ENCODE measurements at places on chromosomes 2 and 18. TPM values are rescaled to one million over a fixed set of nuclear protein-coding genes. Genes with fewer than 3 reads are reported as not detected.

- no peak for DNase-seq
Observed at GRCh38 chr2:108988796-108989713, at the start of gene EDAR. EDAR (minus strand) TSS chr2:108989220; CDS start chr2:108931014, 58,206 bp downstream.

DNA sequence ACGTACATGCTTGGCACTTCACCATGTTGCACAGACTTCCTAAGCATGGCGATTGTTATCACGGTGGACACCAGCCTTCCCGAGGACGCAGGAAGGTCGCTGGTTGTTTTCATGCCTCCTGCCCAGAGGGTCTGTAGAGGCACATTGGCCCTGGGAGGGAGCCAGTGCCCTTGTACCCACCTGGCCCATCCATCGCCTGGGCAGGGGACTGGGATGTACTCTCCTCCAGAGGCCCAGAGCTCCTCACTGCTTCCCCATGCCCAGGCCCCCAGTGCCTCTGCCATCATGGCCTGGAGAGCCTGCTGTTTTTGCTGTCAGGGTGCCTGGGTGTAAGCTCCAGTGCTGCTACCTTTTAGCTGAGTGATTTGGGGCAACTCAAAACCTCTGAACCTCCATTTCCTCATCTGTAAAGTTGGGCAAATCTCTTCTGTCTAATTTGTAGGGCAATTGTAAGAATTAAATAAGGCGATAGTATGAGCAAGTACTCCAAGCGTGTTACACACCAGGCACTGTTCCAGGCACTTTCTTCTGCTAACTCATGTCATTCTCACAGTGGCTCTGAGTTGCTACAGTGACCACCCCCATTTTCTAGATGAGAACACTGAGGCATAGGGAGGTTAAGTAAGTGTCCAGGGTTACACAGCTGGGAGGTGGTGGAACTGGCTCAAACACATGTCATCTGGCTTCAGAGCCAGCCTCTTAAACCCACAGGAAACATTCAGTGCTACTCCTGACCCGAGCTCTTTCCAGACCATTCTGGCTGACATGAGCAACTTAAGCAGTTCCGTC, 45.3 kb downstream of the GREB1 start:
- DNase-seq: no peak

- no peak for DNase-seq
Observed at GRCh38 chr2:83022631-83023210, 1436.4 kb downstream of the SUCLG1 start.

GRCh38 chr2:144988591-144988990, 468.7 kb upstream of the ZEB2 start:
- no peak for DNase-seq

DNA sequence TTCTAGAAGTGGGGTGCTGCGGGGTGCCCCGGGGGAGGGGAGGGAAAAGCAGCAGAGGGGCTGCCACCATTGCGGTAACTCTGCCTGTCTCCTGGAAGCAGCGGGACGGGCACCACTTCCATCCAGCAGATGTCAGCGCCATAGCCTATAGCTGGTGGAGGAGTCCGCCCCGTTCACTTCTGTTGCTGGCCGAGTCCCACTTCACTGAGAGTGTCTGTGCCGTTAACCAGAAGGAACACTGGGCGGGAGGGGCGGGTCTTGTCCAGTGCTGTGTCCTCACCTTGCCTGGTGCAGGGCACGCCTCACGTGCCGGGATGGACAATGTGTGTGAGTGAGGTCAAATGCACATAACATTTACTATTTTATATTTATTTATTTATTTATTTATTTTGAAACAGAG, 19.3 kb upstream of the ODC1 start:
- DNase-seq: no peak

GRCh38 chr2:163571423-163572102, 164.2 kb downstream of the FIGN start:
- DNase-seq: no peak

DNA sequence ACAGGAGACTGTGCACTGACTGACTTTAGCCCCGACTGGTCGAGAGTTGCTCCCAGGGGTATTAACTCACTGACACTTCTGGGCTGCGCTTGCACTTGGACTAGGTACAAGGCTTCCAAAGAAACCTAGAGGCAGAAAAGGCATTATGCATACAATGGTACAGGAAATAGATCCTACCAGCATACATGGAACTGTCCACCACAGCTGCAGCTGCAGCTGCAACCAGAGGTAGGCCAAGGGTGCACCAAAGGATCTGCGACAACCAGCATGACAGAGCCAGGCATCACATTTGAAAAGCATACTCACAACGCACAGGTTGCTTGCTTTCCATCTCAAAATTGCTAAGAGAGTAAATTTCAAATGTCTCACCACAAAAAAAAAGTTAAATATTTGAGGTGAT, 22.6 kb upstream of the PGAP1 start:
- no peak for DNase-seq

GRCh38 chr2:232520489-232520888, 301 bp downstream of the PRSS56 start:
- DNase-seq: no peak

DNA sequence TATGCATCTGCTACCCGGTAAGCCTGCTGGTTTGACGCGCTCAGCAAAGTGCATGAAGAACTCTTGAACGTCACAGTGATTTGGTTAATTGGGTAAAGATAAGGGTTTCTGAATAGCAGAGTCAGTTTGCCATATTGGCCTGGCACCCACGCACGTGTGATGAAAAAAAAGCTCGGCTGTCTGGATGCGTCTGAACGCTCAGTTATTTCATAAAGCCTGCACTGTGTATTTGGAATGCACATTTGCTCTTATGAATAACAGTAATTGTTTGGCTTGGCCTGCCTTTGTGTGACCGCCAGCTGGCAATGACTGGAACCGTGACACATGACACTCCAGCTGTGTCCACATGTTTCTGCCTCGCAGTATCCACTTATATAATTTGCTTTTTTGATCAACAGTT, 129.2 kb upstream of the MEIS1 start:
- DNase-seq: peak; percentile 9

DNA sequence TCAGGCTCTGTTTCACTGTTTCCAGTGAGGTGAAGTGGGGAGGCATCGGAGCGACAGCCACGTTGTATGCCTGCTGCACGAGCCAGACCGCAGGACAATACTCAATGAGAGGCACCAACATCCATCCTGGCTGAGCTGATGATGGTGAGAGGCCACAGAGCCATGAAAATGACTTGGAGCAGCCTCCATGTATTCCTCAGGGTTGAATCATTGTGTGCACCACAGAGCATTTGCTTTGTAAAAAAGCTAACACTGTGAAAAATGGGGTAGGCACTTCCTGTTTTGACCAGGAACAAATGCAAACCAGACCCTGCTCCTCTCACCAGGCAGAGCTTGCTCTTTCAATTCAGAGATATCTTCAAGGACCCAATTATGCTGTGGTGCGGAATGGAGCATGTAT, 87.2 kb downstream of the LPIN1 start:
- no peak for DNase-seq

GRCh38 chr2:70069049-70069448, 18.2 kb upstream of the PCBP1 start:
- no peak for DNase-seq

GRCh38 chr2:27806311-27807059, 35.0 kb downstream of the MRPL33 start:
- DNase-seq: no peak

DNA sequence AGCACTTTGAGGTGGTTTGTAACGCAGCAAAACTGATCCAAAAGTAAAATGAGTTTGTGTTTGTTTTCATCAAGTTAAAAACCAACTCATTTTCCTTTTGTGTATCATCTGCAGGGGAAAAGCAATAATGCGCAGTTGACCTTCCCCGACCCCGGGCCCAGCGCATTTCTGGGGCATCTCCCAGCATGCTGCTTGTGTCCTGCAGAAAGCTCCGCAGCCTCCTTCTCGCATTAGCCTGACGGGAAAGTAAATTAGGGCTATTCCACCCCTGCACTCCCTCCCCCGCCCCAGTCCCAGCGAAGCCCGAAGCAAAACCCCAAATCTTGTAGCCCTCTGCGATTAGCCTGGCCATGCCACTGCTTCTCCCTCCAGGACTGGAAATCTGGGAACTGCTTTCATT, 82.0 kb upstream of the PPM1B start:
- DNase-seq: no peak

GRCh38 chr2:198084156-198084555, 279.8 kb downstream of the PLCL1 start:
- no peak for DNase-seq

- no peak for DNase-seq
Observed at GRCh38 chr2:164793529-164793928, 48.1 kb downstream of the COBLL1 start.

DNA sequence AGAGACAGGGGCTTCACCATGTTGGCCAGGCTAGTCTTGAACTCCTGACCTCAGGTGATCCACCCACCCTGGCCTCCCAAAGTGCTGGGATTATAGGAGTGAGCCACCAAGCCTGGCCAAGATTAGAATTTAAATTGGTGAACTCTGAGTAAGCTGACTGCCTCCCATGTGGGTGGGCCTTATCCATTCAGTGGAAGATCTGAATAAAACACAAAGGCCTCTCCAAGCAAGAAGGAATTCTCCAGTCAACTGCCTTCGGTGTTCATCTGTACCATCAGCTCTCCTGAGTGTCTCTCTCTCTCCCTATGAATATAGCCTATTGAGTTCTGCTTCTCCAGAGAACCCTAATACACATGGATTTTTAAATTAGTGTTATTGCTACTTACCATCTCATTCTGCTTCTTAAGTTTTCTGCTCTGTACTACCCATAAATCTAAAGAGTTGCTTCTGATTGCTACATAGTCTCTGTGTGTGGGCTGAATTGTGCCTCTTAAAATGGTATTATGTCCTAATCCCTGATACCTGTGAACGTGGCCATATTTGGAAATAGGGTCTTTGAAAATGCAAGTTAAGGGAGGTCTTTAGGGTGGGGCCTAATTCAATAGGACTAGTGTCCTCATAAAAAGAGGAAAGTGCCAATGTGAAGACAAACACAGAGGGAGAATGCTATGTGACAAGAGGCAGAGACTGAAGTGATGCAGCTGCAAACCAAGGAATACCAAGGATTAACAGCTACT, 36.3 kb downstream of the FBXO11 start:
- DNase-seq: no peak

DNA sequence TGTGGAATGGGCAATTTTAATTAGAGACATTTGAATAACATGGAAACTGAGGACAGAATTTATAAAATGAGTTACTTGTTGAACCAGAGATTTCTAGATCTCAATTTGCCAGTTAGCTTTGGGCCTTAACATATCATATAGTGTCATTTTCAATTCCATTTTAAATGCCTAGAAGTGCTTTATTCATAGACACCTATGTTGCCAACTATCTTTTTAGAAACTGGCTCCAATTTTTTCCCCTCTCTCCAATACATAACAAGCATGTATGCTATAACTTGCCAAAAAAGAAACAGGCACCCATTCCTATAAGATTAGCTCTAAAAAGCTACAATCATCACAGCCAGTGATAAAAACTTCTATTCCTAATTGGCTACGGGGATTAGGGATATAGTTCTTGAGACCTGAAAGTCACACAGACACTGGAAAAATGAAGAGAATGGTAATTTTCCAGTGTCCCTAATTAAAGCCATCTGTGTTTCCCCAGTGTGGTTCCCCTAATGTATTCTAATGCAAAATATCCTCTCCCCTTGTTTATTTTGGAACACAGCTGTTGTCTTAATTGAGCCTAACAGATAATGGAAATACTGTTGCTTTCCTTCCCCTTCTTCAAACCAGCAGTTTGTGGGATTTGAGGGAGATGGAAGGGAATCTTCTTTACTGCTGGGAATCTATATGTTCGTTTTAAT, 205.5 kb upstream of the FSHR start:
- no peak for DNase-seq

DNA sequence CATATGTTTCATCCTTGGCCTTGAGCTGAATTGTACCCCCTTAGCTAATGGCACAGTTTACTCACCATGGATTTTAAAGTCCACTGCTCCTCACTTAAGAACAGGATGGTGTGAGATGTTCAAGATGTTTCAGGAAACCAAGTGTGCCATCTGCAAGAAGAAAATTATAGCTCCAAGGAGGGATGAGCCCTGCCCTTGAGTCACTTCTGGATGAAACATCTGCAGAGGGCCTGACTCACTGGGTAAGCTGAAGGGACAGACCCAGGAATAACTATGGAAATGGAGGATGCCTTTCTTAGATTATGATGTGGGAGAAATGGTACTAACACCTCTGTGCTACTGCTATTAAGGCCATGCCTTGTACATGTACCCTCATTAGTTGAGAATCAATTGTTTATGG, 6.4 kb downstream of the MARS2 start:
- no peak for DNase-seq

DNA sequence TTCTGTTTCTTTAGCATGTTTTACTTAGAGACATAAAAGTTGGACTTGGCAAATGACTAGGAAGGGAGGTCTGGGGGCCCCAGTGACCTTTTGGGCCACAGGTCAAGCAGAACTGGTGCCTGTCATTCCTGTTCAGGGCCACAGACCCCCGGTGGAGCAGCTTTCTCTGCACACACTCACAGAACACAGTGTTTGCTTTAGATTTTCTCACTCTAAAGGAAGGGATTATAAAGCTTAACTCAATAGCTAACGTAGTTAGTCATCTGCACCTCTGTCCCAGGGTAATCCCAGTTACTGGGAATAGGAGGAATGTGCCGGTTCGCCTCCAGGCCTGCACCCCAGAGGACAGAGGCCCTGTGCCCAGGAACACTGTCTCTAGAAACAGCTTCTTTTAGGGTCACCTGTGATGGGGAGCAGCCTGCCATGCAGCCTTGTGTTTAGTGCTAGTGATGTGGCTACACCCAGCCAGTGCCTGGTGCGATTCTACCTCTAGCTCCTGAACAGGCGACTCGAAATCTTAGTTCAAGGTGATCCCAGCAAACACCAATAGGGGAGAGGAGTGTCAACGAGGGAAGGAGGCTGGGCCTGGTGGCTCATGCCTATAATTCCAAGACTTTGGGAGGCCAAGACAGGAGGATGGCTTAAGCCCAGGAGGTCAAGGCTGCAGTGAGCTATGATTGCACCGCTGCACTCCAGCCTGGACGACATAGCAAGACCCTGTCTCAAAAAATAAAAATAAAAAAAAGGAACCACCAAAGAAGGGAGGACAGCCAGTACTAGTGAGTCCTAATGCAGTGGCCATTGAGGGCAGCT, 11.6 kb downstream of the SPATA3 start:
- DNase-seq: no peak

- no peak for DNase-seq
Observed at GRCh38 chr2:33291278-33292013, 185.0 kb upstream of the RASGRP3 start.

GRCh38 chr2:92072461-92073035, 2798.7 kb upstream of the TEKT4 start:
- no peak for DNase-seq

GRB14 gene
- 7.9 TPM for total RNA-seq

RSAD2 gene
- total RNA-seq: 11.8 TPM

IL36B gene
- total RNA-seq: not detected

CD302 gene
- 110 TPM for total RNA-seq

DTNA gene
- 78.4 TPM for total RNA-seq

SATB2 gene
- total RNA-seq: 4.5 TPM

ADAM23 gene
- 4.5 TPM for total RNA-seq

IGFBP5 gene
- 2,105 TPM for total RNA-seq

PPIG gene
- total RNA-seq: 68.5 TPM

C2orf76 gene
- total RNA-seq: 6.5 TPM

DSG2 gene
- total RNA-seq: 0.81 TPM

SPP2 gene
- total RNA-seq: not detected

CFAP65 gene
- total RNA-seq: not detected

DSG4 gene
- total RNA-seq: not detected

IL37 gene
- not detected for total RNA-seq

FHL2 gene
- 107 TPM for total RNA-seq

TMEM247 gene
- not detected for total RNA-seq

Data from thoracic aorta (tissue), 2 donors.